MCF 10A (cell line): ENCODE measurements at places on chromosomes 2 and 18. TPM values are rescaled to one million over a fixed set of nuclear protein-coding genes. Genes with fewer than 3 reads are reported as not detected.

SGPP2 gene
- total RNA-seq, result 33.3 and 47.4 TPM in 2 replicates

TCF23 gene
- total RNA-seq, result not detected in 2 replicates

FAM237A gene
- total RNA-seq, result not detected in 2 replicates

CCDC178 gene
- total RNA-seq, result 0.19 TPM in 1 of 2 replicates, not detected in the other

RUFY4 gene
- not detected in 2 replicates for total RNA-seq

RIT2 gene
- total RNA-seq, result not detected in 2 replicates

NHEJ1 gene
- 7.5 and 11.5 TPM in 2 replicates for total RNA-seq

CHRNG gene
- not detected in 2 replicates for total RNA-seq

COL4A4 gene
- 0.25 and 0.30 TPM in 2 replicates for total RNA-seq

LIPT1 gene
- 13.1 TPM in 2 replicates for total RNA-seq

RRM2 gene
- total RNA-seq, result 16.5 and 41.8 TPM in 2 replicates

OTOF gene
- total RNA-seq, result not detected in 2 replicates

GRB14 gene
- 1.5 and 2.0 TPM in 2 replicates for total RNA-seq

GCG gene
- total RNA-seq, result not detected in 2 replicates

THSD7B gene
- not detected in 2 replicates for total RNA-seq
